GM13977 (cell line): ENCODE measurements at places on chromosomes 1 and 21.

GRCh38 chr1:208177656-208178055, 66.5 kb downstream of the PLXNA2 start:
- DNase-seq: peak; percentile 32

DNA sequence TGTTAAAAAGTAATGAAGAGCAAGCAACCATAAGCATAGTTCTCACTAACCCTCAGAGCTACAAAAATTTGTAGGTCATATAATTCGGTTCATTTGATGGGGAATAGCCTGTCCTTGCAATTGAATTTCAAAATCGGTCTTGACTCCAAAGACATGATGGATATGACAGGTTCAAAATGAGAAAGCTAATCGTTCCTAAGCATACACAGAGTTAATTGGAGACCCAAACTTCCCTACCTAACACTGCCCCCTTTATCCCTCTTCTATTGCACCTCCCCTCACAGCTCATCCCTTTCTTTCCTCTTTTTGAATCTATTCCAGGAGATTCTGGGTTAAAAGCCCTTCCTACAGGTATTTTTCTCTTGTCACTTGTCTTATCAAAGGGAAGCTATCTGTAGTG, 390.0 kb upstream of the PTBP2 start:
- no peak for DNase-seq

DNA sequence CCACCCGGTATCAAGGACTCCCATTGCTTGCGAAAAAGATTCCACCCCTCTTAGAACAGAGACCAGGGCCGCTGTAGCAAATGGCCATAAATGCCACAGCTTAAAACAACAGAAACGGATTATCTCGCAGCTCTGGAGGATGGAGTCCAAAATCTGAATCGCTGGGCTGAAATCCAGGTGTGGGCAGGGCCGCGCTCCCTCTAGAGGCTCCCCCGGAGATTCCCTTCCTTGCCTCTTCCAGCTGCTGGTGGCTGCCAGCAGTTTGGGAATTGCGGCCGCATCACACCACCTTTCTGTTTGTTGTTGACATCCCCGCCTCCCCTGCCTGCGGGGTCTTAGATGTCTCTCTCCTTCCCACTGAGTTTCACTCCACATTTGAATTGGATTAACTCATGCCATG, 15.6 kb downstream of the PDE9A start:
- DNase-seq: no peak

DNA sequence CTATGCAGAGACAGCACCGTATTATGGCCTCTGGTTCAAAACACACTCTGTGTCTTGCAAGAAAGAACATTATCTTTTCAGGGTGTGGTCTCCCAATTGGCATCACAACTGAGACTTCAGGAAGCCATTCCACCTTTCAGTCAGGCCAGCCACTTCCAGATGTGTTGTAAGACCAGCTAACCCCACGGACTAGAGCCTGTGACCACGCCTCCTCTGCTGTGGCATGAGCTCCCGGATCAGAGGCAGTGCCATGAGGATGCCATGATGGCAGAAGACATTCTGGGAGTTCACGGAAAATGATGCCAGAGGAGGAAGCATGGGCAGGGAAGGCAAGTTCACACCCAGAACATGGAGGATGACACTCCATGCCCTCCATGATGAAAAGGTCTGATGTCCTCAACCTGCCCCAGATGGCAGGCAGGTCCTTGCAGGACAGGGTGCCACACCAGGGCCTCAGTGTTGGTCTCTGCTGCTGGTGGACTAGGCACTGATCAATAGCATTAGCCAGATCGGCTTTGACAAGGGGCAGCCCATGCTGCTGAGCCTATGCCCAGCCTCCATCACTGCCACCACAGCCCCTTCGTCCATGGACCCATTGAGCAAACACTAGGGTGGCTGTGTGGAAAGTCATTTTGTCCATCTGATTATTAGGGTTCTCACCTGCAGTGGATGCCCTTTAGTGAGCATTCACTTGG, 341.6 kb downstream of the MATN1 start:
- no peak for DNase-seq
